ENCODE measurements at places on chromosomes 3 and 15. TPM values are rescaled to one million over a fixed set of nuclear protein-coding genes. Genes with fewer than 3 reads are reported as not detected.
A peak's percentile ranks its signal among the peaks of the same experiment; 100 is the strongest.

- peak; percentile 81 for DNase-seq
Observed at GRCh38 chr15:88894348-88894818, 961 bp downstream of the HAPLN3 start.

Gene LYZL4
- not detected for total RNA-seq

- no peak for DNase-seq
Observed at GRCh38 chr15:86266896-86267484, 187.3 kb downstream of the AGBL1 start.

GRCh38 chr15:73982222-73982962 is 9.7 kb downstream of the STOML1 start:
- DNase-seq: no peak

- no peak for DNase-seq
Observed at GRCh38 chr3:8597219-8597853, 47.3 kb downstream of the SSUH2 start.

All from type B pancreatic cell (in vitro differentiated cells).